ENCODE measurements at places on chromosomes 2 and 18. TPM values are rescaled to one million over a fixed set of nuclear protein-coding genes. Genes with fewer than 3 reads are reported as not detected.

GRCh38 chr2:143802871-143803650, 673.8 kb downstream of the ARHGAP15 start:
- DNase-seq = no peak

- no peak for DNase-seq
These were observed 487.2 kb downstream of the DCDC2C start for GRCh38 chr2:4190548-4190947.

DNA sequence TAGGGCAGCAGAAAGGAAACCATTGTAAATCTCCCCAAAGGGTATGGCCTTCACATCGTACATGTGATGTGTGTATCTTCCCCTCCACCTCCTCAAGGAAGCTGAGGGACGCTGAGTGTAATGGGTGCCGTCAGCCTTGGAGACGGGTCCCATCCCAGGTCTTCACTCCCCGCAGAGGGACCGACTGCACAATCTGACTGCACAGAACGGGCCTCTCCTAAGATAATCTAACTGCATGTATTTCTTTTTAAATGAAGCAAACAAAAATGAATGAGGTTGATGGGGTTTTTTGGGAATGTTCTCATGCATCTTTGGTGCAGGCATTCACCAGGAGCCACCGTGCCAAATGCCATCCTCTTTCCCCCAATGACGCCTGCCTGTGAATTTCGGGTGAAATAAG, 94.1 kb upstream of the PXDN start:
- DNase-seq = no peak

- no peak for DNase-seq
These were observed 189.9 kb downstream of the SLC4A10 start for GRCh38 chr2:161814008-161814660.

KCNJ3 gene
- total RNA-seq = not detected

DNA sequence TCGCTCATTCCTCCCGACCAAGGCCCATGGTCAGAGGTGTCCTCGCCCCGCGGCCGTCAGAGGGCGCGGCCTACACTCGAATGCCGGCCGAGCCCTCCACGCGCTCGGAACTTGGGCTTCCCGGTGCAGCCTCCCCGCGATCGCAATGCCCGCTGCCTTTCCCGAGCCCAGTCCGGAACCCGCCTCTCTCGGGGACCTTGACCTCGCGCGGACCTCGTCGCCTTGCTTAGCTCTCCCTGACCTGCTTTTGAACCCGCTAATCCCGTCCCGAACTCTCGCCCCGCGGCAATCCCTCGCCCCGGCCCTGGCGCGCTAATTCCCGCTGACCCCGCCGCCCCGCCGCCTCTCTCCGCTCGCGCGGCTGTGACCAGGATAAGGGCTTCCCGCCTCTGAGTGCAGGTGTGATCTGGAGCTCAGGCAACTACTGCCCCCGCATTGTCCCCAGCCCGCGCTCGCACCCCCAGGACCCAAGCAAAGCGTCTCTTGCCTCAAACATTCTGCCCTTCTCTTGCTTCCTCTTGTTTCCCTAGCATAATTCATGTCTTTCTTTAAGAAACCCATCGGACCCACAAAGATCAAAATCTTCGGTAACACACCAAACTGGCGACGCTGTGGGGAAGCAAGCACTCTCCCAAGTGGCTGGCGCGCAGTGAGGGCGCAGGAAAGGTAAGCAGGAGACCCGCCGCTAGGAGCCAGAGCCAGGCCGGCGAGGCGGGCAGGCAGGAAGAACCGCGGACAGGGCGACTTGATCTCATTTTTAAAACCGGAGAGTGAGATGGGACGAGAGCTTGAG, 46.6 kb upstream of the ATP6V1B1 start:
- DNase-seq = no peak

GRCh38 chr2:130912471-130912870, 75.8 kb downstream of the ARHGEF4 start:
- DNase-seq = no peak

DNA sequence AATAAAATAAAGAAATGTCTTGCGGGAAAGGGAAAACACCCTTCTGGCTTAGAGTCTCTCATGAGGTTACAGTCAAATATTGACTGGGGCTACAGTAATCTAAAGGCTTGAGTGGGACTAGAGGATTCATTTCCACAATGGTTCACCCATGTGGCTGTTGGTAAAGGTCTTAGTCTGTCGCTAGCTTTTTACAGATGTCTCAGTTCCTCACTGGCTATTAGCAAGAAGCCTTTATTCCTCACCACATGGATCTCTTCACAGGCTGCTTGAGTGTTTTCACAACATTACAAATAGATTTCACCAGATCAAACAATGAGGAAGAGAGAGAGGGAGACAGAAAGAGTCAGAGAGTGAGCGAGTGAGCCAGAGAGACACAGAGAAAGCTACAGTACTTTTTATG, 8.3 kb upstream of the ZC3H15 start:
- no peak for DNase-seq

- peak; percentile 51 for DNase-seq
These were observed 15.2 kb downstream of the OTOF start for GRCh38 chr2:26462511-26463243.

GRCh38 chr2:159985656-159986055, 76.8 kb downstream of the PLA2R1 start:
- no peak for DNase-seq

DNA sequence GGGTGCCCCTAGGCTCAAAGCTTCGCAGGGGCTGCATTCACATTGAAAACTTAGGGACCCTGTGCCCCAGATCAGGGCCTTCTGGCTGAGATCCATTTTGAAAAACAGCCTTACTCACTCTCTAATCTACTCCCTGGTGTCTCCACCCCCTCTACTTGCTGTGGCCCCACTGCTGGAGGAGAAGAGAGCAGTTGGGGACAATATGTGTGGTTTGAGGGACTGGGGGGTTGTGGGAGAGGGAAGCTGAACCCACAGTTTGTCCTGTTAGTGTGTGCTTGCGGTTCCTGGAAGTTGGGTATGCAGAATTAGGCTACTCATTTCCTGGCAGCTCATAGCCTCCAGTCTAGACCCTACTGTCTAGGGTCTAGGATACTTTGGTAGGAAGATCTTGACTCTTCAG, 211.4 kb downstream of the PRKCE start:
- no peak for DNase-seq

- no peak for DNase-seq
These were observed 264.9 kb downstream of the ICOS start for GRCh38 chr2:204201507-204201906.

- DNase-seq = no peak
These were observed 237.9 kb downstream of the HAUS1 start for GRCh38 chr18:46341986-46342525.

DNA sequence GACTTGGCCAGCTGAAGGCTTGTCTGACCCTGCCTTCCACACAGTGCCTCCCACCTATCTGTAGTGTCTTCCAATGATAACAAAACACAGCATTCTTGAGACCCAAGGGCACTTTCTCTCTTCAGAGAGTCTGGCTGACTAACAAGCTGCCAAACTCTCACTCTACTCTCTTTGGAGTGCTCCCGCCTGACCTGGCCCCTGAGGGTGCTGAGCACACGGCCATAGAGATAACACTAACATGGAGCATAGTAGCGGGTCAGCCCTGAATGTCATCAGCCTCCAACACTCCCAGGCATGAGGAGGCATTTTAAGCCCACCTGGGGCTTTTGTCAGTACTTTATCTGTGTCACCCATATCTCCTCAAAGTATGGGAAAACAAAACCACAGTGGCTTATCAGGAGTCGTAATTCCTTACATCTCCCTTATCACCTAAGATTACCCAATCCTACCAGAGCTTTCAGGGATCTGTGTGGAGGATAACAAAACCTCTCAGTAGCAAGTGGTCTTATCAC, 160.3 kb upstream of the TCF4 start:
- DNase-seq = peak; percentile 37

DNA sequence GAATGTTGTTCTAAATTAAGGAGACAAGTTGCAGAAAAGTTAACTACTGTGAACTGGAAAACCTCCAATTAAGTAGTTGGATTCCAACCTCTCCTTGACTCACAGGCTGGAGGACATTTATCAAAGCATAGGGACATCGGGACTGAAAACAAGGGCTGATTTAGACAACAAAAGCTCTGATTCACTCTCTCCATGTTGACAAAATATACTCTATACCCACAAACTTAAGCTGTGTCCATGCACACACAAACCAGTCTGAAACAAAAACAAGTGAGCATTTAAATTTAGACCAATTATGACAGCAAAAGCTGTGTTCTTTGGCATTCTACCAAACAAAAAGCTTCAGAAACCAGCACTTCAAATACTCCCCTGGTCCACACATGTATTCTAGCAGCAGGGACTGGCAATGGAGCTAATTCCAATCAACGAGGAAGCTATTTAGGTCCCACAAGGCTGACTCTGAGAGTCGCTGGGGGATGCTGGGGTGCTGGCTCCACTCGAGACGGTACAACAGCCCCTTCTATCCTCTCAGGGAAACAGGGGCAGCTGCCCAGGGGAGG, 71.4 kb downstream of the NXPH2 start:
- peak; percentile 87 for DNase-seq

- no peak for DNase-seq
These were observed 127.3 kb upstream of the GPC1 start for GRCh38 chr2:240308111-240308651.

- peak; percentile 23 for DNase-seq
These were observed 17.9 kb upstream of the CREB1 start for GRCh38 chr2:207511851-207512250.

- DNase-seq = no peak
These were observed 452.6 kb upstream of the ACVR2A start for GRCh38 chr2:147392180-147392579.

TMEM247 gene
- total RNA-seq = 0.32 TPM

SULT1C2 gene
- total RNA-seq = not detected

GRCh38 chr2:224369028-224369632, 32.8 kb downstream of the FAM124B start:
- peak; percentile 59 for DNase-seq

DNA sequence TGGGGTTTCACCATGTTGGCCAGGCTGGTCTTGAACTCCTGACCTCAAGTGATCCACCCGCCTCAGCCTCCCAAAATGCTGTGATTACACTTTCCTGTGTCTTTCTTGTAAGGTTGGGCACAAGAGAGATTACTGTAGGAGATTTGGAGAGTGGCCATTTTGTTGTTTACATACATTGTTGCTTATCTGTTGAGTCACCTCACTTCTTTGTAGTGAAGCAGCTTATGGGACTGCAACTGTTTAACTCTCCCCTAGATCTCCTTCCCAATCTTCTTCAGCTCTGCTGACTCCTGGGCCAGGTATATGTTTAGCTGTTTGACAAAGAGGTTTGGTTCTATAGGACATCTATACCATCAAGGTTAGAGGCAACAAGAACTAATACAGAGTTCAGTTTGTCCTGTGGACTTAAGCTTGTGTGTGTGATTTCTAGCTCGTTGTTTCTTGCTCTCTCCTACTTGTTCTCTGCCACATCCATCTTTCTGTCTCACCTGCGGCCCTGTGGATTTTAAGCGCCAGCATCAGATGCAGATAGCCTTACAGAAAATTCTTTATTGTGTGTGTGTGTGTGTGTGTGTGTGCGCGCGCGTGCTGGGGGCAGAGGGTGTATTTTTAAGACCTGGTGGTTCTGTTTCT, 95.4 kb downstream of the HAUS1 start:
- DNase-seq = peak; percentile 75

DNA sequence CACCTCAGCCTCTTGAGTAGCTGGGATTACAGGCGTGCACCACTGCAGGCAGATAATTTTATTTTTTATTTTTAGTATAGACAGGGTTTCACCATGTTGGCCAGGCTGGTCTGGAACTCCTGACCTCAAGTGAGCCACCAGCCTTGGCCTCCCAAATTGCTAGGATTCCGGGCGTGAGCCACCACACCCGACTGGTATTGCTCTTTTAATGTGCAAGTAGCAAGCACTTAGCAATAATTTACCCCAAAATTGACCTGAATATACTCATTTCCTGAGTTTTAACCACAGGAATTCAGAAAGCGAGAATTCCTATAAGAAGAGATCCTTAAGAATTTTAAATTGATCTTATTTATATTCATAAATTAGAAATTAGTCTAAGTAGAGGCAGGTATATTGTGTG, 169.1 kb downstream of the CDH2 start:
- DNase-seq = no peak

RTP5 gene
- not detected for total RNA-seq

LCT gene
- total RNA-seq = under 0.01 TPM

DNA sequence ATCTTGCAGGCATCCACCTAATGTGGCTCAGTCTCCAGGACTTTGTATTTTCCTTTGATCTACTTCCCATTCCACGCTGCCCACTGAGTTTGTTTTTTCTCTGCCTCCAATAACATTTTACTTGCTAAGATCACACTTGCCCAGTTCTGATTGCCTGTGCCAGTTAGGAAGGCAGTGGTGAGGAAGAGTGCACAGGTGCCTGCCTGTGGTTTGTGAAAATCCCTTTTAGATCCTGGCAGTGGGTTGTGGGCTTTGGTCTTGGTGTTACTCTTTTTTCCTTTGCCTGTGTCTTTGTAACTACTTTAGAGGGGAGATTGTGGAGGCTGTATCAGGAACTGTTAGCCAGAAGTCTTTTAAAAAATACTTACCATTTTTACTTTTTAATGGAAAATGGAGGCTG, 36.9 kb upstream of the KCNG2 start:
- no peak for DNase-seq

NPPC gene
- not detected for total RNA-seq

GRHL1 gene
- 1.7 TPM for total RNA-seq

- no peak for DNase-seq
These were observed 7.7 kb downstream of the PSD4 start for GRCh38 chr2:113181258-113182051.

UGT1A8 gene
- total RNA-seq = not detected

- peak; percentile 80 for DNase-seq
These were observed 39.3 kb upstream of the NARS1 start for GRCh38 chr18:57660961-57661360.
